ENCODE measurements at places on chromosomes 12 and 14.
A peak's percentile ranks its signal among the peaks of the same experiment; 100 is the strongest.

- DNase-seq: no peak
Observed at GRCh38 chr14:56137453-56137807, 19.2 kb downstream of the PELI2 start.

- no peak for DNase-seq
Observed at GRCh38 chr12:94663702-94664101, 13.3 kb upstream of the TMCC3 start.

GRCh38 chr14:99891900-99892299 is 98.7 kb downstream of the EML1 start:
- DNase-seq: no peak

- no peak for DNase-seq
Observed at GRCh38 chr14:45947830-45948229, 694.8 kb upstream of the MIS18BP1 start.

DNA sequence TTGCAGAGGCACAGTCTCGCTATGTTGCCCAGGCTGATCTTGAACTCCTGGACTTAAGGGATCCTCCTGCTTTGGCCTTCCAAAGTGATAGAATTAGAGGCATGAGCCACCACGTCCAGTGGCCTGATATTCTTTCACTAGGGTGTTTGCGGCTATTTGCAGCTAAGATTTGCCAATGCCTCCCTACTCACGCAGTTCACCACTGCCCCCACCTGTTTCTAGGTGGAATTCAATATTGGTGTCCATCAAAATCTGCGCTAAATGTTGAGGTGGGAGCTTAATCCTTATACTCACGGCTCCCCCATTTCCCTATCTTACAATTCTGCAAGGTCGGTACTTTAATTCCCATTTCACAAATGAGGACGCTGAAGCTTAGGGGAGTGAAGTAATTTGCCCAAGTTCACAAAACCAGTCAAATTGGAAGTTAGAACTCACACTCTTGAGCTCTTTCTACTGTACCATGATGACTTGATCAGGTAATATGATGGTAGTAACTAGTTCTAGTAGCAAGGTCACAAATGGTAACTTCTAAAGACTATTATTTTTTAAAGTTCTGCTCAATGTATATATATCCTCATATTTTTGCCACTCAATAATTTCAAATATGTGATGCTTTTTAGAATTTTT is 22.1 kb upstream of the LRRC9 start:
- no peak for DNase-seq

GRCh38 chr12:2208837-2209635 is 156.2 kb downstream of the CACNA1C start:
- DNase-seq: no peak

DNA sequence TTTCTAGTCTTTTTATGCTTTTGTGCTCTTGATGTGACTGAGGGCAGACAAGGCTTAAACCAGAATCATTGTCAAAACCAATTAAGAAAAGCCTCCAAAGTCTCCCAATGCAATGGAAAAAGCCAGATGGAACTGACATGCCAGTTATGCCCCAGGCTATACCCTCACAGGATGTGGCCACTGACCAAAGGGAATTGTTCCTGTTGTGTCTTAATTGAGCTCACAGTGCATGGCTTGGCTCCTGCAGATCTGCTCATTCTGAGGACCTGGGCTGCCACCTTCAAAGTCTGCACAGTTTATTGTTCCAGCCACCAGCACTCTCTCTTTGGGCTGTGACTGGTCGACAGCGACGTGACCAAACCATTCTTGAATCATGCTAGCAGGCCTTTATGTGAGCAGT is 17.1 kb upstream of the BICD1 start:
- DNase-seq: no peak

DNA sequence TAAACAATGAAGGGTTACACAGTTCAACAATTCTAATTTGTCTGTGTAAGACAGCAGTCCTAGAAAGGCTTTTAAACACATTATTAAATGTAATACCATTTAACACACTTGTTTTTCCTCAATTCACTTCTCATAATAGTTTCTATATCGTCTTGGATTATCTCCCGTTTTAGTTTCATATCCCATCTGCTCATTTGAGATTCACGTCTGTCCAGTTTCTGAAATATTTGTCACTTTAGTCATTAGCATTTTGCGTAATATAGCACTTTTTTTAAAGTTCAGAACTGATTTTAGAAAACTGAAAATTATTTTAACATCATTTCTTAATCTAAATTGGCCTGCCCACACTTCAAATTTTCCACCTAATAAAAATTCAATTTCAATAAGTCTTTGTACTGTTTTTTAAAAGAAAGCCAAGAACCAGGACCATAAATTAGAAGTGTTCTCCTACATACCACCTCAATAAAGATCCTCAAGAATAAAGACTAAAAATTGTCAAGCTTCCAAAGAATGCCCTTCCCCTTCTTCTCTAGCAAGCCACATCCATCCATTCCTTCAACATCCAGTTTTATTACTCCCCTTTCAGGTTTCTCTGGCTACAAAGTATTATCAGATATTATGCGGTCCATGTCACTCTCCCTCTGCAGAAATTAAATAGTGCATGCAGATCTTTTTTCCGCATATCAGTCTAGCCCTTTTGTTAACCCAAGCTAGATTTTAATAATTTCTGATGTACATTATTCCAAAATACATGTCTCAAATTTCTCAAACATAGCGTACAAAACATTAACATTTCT is 11.9 kb downstream of the MED13L start:
- no peak for DNase-seq

- DNase-seq: no peak
Observed at GRCh38 chr12:55849616-55850343, 7.0 kb upstream of the MMP19 start.

GRCh38 chr14:88551980-88552431 is 2.8 kb downstream of the PTPN21 start:
- DNase-seq: no peak

- DNase-seq: peak; percentile 29
Observed at GRCh38 chr12:50862316-50862715, 19.6 kb downstream of the TMPRSS12 start.

GRCh38 chr12:12338527-12339168 is 11.4 kb downstream of the MANSC1 start:
- DNase-seq: no peak

GRCh38 chr12:130871286-130872178 is at the start of gene RAN:
Gene RAN (plus strand): TSS chr12:130872066. CDS start chr12:130872594, 528 bp downstream.
- peak; percentile 72 for DNase-seq
